ENCODE measurements at places on chromosomes 6 and 20.

- DNase-seq = no peak
Observed at GRCh38 chr6:6661191-6661590, 72.7 kb downstream of the LY86 start.

DNA sequence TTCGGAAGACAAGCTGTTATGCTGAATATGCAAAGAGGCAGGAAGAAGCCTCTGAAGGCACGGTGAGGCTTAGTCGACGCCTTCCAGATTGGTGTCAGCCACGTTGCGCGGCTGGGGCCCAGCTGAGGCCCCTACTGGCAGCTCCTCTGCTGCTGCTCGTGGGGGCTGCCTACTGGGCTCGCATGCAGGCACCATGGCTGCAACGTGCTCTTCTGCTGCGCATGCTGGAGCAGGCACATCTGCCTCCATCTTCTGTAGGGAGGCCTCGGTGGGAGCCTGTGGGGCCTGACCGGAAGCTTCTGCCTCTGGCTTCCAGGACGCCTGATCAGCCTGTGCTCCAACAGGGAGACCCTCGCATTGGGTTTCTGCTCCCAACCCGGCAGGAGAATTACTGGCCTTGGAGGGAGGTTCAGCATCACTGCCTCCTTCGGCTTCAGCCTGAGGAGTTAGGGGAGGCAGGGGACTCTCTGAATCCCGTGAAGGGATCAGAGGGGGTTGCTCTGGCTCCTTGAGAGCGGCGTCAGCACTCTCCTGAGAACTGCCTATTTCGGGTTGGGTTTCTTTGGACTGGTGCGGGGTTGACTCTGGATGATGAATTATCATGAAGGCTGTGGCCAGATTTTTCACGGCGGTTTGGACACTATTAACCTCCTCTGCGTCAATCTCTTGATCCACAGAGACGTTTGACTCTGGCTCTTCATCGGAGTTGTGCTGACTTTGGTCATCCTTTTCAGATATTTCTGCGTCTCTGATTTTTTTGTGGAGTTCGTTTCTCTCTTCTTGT, 49.1 kb downstream of the TXLNB start:
- DNase-seq = no peak

- no peak for DNase-seq
Observed at GRCh38 chr6:120230008-120230407, 880.4 kb upstream of the MAN1A1 start.

DNA sequence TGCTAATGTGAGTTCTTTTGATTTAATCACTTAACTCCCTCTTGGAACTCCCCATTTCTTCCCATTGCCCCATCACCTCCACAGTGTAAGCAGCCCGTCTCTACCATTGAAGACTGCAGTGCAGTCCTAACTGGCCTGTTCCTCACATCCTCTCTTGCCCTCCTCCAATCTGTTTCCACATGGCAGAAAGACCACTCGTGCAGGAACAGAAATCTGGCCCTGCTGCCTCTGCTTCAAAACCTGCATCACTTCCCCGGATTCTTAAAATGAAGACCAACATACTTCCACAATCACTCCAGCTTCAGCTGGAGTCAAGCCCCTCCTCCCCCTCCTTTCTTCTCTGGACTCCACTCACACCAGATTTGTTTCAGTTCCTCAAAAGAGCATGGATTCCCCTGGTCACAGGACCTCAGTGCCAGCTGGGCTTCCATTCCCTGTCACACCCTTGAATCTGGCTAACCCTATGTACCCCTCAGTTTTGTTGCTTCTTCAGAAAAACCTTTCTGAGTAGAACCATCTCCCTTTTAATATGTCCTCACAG, 802.3 kb downstream of the MAFB start:
- no peak for DNase-seq

DNA sequence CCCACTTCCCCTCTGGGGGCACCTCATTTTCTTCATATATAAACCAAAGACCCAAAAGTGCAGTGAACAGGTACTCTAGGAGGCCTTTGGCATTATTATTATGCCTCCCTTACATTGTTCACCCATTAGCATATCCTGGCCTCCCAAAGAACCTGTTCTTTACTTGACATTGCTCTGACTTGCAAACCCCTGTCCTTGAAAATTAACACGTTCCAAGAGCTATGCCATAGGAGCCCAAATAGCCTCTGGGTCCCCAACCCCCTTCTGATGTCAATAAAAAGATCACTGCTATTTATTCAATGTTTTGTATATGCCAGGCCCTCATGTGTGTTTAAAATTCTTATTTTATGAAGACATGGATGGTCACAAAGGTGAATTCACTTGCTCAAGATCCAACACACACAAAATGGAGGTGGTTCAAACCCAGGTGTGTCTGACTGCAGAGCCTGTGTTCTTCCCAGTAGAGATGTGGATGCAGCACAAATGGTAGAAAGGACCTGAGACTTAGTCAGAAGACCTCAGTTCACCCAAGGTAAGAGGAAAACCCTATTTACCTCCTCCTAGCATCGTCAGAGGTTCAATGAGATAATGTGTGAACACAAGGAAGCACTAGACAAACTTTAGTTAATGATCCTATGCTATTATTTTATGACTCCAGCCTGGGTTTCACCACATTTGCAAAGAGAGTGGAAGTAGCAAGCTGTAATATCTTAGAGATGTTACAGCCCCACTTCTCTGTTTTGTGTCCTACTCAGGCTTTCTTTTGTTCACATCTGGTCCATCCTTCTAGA, 36.6 kb downstream of the BCL2L1 start:
- no peak for DNase-seq

GRCh38 chr20:55472704-55473103, 532.6 kb downstream of the CBLN4 start:
- no peak for DNase-seq

GRCh38 chr6:15444881-15445280, 199.0 kb downstream of the JARID2 start:
- no peak for DNase-seq

DNA sequence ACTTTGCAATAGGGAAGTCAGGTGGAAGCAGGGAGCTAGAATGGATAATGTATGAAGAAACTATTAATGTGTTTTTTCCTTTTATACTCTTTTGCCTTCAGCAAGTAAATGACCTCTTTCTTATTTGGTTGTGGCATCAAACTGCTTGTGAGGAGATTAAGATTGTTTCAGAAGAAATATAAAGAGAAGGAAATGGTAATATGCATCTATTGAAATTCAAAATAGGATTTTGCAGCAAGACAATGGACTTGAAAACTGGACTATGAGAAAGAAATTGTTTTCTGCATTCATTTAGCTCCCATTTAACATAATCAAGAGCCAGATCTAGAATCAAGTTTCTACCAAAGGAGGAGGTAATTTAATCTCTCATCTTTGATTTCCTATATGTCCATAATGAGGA, 32.3 kb upstream of the KIFC1 start:
- no peak for DNase-seq

DNA sequence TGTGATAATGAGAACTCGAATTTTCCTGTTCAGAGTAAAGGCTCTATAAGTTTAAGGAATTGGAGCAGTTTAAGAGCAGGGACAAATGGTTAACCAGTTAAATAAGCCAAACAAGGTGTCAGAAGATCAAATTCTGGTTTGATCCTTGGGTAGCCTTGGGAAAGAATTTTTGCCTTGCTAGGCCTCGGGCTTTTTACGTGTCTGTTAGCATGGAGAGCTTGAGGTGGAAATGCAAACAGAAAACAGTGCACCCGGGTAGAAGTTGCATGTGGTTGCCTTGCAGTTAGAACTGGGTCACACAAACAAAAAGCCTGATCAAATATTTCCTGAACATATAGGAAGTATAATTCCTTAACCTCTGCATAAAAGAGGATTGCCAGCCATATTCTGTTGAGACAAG, 58.3 kb downstream of the RIN2 start:
- peak; percentile 35 for DNase-seq

DNA sequence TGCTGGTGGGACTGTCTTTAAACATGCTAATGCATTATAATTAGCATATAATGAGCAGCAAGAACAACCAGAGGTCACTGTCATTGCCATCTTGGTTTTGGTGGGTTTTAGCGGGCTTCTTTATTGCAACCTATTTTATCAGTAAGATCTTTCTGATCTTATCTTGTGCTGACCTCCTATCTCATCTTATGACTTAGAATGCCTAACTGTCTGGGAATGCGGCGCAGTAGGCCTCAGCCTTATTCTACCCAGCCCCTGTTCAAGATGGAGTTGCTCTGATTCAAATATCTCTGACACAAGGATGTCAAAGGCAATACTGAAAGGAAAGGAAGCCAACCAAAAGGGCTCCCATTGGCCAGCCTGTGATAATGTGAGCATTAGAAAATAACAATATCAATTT, 29.8 kb upstream of the SEC63 start:
- DNase-seq = no peak

All from EL (cell line).